ENCODE measurements at places on chromosomes 13 and 19.

DNA sequence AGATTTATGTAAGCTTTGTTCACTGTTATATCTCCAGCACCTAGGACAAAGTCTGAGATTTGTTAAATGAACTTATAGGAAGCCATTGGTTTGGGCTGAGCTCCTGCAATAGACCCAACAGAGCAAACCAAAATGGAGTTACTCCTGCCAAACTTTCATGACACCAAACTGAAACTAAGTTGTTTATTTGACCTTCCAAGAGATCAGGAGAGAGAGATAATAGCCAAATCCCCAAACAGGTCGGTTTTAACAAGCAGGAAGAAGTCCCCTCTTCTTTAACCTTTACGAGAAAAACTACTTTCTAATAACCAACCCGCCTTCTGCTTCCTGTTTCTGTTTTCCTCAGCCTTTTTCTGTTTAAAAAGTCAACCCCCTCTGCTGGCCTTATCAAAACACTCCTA is 54.9 kb upstream of the ATP12A start:
- no peak for DNase-seq

GRCh38 chr13:102679449-102680132 is 15.3 kb downstream of the METTL21C start:
- DNase-seq, result no peak

DNA sequence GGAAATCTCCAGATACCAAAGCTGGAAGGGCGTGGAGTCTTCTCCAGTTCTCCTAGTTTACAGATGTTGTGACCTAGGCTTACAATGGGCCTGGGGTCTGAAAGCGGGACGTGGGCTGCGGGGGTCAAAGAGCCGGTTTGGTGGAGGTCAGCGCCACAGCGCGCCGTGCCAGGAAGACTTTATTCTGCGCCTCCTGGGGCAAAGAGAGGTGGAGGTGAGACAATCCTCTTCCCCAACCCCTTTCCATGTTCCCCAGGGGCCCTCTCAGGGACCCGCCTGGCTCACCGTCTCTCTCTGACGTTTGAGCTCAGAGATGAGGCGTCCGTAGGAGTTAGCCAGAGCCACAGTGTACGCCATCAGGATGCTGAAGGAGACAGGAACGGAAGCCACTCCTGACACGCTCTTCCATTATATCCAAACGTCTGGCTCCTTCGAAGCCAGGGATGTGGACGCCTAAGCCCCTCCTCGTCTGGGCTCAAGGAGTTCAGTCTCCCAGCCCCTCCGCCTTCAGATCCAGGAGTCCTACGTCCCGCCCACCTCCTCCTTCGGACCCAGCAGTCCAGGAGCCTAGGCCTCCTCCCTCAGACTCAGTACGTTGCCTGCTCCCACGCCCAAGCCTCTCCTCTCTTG is 776 bp upstream of the LENG1 start:
- peak; percentile 20 for DNase-seq

DNA sequence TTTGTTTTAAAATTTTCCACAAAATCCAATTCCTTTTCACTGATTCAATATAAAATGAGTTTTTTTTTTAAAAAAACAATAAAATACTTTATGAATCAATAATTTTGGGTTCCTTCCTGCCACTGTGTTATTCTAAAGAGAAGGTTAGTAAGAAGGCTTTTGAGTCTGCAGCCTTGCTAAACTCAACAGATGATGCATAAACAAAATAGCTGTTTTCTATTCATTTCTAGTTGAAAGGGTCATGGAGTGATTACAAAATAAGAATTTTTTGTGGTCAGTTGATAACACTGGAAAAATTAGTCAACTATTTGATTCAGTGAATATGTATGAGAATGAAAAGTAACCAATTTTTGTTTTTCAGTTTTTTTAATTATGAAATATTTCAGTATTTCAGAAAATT is 169.9 kb downstream of the VWA8 start:
- no peak for DNase-seq
